ENCODE measurements at places on chromosomes 12 and 14. TPM values are rescaled to one million over a fixed set of nuclear protein-coding genes. Genes with fewer than 3 reads are reported as not detected.

DNA sequence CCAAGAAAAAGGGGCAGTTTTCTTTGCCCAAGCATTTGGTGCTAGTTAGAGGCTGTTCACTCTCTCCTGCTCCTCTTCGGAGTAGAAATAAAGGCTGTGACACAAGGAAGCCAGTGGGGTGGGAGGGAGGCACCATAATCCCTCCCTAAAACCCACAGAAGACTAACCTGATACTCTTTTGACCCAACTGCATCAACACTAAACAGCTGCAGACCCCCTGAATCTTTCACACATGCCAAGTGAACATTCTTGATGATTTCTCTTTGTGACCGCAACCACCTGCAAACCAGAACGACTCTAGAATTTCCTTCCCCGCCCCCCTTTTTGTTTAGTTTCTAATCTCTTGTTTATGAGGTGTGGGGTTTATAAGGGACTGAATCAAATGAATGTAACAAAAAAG is 175.8 kb upstream of the BCL2L14 start:
- no peaks in the 10 kb centered on the region for H3K27me3 ChIP-seq
- no peak overlapping the region for H3K4me3 ChIP-seq
- no peak overlapping the region for H3K27ac ChIP-seq
- peaks cover 7% of the 10 kb centered on the region for H3K4me1 ChIP-seq

DNA sequence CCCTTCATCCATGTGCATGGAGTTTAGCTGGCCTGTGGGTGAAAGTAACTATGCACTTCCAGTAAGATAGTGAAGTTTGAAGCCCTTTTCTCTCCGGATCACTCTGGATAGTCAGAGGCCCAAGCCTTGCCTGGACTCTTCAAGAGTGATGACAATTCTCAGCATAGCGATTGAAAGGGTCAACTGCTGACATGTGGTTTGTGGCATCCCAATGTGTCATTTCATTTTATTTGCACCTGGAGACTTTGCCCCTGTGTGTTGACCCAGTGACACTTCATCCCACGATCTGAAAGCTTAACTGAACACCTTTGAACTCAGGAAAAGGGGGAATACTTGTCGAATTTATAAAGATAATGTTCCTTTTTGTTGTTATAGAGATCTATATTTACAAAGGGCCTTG is 711.9 kb upstream of the TMEM132C start:
- H3K27me3 ChIP-seq, result no peaks in the 10 kb centered on the region
- no peaks in the 10 kb centered on the region for H3K4me1 ChIP-seq
- no peaks in the 10 kb centered on the region for H3K36me3 ChIP-seq
- H3K4me3 ChIP-seq, result no peak overlapping the region
- no peak for DNase-seq

IFNG-AS1 gene
- total RNA-seq, result not detected

PRKD1 gene
- total RNA-seq, result 10.4 TPM

CDKL1 gene
- total RNA-seq, result 12.0 TPM

INHBC gene
- not detected for total RNA-seq
